Suppressor macrophage treated with lipopolysaccharide for 4 hours (primary cell): ENCODE measurements at places on chromosomes 11 and 22.

DNA sequence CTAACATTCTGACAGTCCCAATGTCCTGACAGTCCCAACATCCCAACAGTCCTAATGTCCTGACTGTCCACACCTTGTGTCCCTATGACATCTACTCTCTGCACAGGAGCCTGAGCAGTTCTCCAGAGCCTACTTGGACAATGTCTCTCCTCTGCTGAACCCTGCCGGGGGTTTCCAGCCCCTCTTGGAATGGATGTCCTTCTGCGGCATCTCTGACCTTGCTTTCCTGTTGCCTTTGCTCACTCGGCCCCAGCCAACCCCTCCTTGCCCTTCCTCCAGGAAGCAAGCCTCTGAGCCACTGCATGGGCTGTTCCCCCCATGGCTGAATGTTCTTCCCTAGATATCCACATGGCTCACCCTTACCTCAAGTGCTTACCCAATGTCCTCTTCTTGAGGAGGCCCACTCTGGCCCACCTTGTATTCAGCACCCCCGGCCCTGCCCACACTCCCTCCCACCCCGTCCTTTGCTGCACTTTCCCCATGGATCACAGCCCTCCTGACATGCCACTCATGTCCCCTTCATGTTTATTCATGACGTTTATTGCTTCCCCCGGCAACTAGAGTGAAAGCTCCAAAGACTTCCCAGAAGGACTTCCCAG lies 59.5 kb downstream of the DHCR7 start:
- no peak for DNase-seq

GRCh38 chr11:121497176-121497998 lies 44.6 kb upstream of the SORL1-AS1 start:
- DNase-seq, result no peak

DNA sequence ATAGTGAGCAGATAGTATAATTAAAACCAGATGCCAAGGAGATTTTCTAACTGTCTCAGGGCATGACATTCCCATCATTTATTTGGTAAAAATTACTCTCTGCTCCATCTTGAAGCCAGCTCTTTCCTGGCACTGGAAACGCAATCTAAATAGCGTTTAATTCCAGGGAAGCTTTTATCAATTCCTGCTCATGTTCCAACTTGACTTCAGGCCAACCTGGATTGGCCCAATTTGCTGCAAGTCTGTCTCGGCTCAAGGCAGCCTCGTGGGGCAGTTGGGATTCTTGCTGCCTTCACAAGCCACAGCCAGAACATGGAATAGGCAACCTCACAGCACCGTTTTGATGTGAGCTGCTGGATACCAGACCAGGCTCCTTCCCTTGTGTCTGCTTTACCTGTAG lies 1255.9 kb downstream of the TBC1D22A start:
- DNase-seq, result no peak

- DNase-seq, result no peak
These were observed 11.1 kb downstream of the GDPD5 start for GRCh38 chr11:75514596-75514995.

GRCh38 chr22:43363315-43364168 lies 20.4 kb upstream of the SCUBE1 start:
- DNase-seq, result no peak

- DNase-seq, result no peak
These were observed 161.2 kb upstream of the PLET1 start for GRCh38 chr11:112421879-112422278.

DNA sequence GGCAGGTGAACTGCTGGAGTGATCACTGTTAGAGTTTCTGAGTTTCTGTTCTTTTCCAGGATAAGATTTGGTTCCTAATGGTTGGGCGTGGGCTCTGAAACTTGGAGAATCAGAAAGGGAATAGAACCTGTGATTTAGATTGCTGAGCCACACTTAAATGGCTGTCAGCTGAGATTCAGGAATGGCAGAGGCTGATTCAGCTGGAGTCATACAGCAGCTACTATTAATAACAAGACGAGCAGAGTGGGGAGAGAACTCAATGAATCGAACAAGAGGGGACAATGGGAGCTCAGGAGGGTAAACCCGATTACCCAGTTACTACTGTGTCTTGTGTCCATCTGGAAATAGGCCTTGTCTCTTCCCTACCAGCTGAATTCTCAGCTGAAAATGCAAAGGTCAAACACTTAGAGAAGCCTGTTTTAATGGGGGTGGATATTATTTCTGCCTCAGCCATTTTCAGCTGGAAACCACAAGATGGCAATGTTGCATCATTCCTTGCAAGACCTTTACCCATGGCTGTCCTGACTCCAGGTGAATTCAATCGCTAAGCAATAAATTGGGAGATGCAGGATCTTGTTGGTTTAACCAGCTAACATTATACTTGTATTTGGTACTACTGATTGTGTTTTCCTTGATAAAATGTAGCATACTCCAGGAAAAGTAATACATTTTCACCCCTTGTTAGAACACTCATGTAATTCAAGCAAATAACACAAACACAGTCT lies 104.5 kb upstream of the RAG2 start:
- peak; percentile 66 for DNase-seq

DNA sequence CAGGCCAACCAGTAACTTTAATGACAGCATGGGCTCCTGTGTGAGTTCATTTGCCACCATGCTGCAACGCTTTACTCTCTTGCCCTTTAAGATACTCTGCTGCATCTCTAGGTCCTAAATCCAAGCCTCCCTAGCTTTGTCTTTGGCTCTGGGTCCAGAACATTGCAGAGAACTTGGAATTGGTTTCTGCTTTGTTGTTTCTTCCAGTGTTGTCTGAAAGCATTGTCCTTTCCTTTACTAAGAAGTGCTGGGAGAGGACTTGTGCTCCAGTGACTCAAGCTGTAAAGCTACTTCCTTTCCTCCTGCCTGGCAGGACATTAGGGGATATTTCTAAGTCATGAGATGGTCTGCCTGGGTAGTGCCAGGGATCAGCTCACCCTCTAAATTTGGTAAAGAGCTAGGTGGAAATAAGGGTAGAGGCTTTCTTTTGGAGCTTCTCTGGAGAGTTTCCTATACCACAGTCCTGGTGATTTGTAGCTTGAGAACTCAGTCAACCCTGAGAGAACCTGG lies 202.5 kb upstream of the CADM1 start:
- peak; percentile 86 for DNase-seq

- no peak for DNase-seq
These were observed 1526.0 kb downstream of the TBC1D22A start for GRCh38 chr22:48288376-48288940.

- peak; percentile 79 for DNase-seq
These were observed 31.9 kb downstream of the FLI1 start for GRCh38 chr11:128725630-128726319.

GRCh38 chr11:71425860-71426259 lies 22.3 kb downstream of the DHCR7 start:
- no peak for DNase-seq

DNA sequence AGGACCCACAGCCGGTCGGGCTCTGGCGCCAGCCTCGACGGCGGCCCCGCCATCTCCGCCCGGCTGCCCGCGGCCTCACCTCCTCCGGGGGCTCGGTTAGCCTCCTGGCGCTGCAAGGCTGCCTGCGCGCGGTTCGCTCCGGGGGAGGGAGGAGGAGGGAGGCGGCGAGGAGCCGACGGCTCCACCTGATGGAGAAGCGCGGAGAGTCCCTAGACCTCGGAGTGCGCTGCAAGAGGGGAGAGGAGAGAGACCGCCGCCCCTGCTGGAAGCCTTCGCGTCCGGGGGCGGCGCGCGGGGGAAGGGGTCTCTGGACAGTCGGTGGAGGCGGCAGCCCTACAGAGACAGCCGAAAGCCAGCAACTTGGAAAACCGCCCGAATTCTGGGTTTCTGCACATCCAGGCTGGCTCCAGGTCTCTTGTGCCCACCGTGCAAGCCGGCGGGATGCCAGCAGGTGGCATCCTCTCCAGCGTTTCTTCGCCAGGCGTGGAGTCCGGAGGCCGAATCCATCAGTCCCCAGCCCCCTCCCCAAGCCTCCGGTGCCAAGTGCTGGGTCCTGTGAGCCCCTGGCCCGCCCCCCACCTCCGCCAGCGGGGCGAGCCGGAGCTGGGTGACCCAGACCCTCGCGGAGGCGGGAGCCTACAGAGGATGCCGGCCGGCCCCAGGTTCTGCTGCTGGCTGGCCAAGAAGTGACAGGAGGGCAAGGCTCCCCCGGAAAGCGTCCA lies 2.9 kb upstream of the KIRREL3 start:
- DNase-seq, result no peak

- no peak for DNase-seq
These were observed 1.8 kb upstream of the EPS8L2 start for GRCh38 chr11:704228-704674.

DNA sequence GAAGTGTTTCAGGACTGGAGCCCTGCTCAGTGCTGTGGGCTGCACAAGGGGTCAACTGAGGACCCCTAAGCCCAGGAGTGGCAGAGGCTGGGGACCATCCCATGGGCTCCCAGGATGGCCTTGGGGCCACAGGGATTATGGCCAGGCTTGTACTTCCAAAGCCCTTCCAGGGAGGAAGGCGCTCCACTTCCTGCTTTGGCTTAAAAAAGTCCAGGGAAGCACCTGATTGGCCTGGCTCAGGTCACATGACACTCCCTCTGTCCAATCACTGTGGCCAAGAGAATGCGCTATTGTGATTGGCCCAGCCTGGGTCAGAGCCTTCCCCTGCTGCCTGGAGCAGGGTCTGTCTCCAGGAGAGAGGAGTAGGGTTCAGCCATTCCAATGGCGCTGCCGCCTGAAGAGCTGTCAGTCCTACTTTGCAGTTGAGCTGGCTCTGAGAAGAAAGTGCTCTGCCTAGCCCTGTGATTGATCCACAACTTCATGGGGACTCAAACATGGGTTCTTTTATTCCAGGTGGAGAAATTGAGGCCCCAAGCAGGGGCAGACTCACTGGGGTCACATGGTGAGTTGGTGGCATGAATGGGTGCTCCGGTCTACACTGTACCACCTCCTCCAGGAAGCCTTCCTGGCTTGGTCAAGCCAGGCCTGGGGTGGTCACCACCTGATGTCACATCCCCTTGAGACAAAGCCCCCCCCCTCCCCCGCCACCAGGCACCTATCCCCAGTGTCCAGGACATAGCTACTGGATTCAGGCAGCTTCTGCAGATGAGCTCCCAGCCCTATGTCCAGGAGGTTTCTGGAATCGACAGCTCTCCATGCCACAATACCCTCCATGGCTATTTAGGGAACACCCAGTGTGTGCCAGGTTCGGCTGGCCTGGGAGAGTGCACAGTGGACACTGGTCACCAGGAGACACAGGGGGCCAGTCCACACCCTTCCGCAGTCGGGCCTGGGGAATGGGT lies 48.2 kb downstream of the RTN4R start:
- DNase-seq, result no peak

- no peak for DNase-seq
These were observed 1.6 kb upstream of the TRIM5 start for GRCh38 chr11:5686426-5686825.
